GM04504 (cell line): ENCODE measurements at places on chromosomes 4 and X.

DNA sequence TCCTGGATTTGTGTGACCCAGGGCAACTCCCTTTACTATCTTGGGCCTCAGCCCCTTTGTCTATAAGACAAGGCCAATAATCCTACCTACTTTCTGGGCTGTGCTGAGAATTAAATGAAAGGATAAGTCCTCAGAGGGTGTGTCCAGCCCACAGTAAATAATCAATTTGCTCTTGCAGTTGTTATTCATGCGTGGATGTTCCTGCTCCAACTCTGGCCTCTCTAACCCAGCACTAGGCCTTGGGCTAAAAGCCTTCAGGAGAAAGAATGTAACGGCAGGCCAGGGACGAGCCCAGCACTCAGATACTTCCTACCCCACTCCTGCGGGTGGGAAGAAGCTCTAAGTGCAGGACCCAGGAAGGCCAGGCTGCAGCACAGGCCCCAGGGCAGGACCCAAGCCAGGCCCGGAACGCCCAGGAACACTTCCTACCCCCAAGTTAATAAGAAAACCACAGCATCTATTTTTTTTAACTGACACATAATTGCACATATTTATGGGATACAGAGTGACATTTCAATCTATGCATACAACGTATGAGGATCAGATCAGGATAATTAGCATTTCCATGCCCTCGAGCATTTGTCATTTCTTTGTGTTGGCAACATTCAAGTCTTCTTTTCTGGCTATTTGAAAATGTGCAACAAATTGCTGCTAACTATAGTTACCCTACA, 179.6 kb upstream of the RBPJ start:
- DNase-seq, result no peak

DNA sequence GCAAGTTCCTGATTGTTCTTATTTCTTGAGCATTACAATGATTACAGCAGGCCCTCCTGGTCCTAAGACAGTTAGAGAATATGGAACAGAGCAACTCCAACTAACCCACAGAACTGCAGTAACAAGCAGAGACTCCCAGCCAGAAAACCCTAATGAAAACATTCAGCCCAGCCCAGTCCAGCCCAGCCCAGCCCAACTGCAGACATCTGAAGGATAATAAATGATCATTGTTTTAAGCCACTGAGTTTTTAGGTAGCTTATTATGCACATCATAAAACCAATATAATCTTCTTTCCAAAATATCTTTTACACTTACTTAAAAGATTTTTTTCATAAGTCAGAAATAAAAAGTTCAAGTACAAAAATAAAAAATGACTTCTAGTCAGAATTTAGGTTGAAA, 51.3 kb downstream of the SPOCK3 start:
- DNase-seq, result no peak

- no peak for DNase-seq
Observed at GRCh38 chrX:100863326-100863864, 10.8 kb downstream of the NOX1 start.

DNA sequence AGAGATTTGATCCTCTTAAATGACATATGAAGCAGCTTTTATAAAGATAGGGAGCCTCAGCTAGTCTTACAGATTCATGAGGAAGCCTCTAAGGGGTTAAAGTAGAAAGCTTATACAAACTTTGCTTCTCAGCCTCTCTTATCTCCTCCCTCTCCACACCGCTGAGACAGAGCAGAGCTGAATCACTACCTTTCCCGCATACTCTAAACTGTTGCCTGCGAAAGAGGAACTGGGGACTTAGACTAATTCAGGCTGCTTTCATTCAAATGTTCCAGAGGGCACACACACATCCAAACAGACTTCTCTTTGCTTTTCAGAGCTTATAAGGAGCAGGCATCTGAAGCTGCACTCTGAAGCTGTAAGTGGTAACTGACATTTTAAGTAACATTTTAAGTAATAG, at the start of gene SERTM2:
Gene SERTM2 (plus strand): TSS at position 169 of the 400 bp plus-strand sequence. CDS start 7,213 bp downstream, outside the sequence.
- no peak for DNase-seq

- no peak for DNase-seq
Observed at GRCh38 chr4:148059617-148060180, 327.8 kb downstream of the ARHGAP10 start.

DNA sequence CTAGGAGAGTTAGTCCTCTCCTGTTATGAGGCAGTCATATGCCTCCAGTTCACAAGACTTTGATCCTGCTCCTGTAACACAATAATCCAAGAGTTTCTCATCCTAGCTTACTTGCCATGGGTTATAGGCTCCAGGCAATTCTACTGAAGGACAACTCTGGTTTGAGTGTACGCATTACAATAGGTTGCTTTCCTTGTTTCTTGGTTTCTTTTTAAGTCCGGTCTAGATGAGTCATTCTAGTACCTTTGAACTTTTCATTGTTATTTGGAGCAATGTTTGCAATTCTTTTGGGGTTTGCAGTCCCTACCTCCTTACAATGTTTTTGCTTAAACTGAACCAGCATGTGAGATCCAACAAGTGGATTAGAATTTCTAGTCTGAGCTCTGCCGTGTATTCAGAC, 109.1 kb downstream of the ANAPC4 start:
- no peak for DNase-seq

DNA sequence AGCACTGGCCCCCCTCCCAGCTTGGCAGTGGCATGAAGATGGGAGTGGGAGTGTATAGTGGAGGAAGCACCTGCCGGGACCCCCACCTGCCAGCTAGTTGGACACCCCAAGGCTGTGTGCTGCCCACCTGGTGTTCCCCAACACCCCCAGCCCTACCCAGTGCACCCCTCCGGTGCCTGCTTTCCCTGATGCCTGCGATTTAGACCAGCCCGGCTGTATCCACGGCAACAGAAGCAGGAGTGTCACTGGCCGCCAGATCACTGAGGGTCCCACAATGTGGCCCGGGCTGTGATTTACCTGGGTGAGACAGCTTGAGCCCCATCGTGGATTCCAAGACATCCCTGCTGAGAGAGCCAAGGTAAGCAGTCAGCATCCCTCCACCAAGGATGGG, 533 bp downstream of the GPR173 start:
- no peak for DNase-seq

DNA sequence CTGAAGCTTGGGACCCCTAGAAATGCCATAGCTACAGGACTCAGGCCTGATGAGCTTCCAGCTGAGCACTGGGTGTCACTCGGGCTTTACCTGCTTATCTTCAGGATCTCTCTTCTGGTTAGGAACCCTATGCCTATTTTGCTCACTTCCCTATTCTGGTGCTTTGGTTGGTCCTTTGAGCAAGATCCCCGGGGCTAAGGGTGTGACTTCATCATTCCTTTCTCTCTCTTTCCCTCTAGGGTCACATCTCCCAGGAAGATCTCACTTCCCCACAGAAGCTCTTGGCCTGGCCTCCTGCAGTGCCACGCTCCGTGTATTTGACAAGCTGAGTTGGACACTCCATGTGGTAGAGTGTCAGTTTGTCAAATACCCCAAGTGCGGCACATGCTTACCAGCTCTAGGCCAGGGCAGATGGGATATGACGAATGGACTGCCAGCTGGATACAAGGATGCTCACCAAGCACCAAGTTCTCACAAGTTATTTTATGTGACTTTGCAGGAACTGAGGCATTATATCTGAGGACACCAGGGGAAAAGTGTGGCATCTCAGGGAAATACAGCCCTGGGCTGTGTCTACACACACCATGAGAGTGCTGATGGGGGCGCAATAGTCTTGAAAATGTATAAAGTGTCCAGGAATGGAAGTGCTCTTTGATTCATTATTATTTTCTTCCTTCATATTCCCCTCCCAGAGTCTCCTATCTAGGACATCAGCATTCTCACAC, 21.1 kb downstream of the VSIG4 start:
- no peak for DNase-seq
